ENCODE measurements at places on chromosomes 7 and 10. TPM values are rescaled to one million over a fixed set of nuclear protein-coding genes. Genes with fewer than 3 reads are reported as not detected.

DNA sequence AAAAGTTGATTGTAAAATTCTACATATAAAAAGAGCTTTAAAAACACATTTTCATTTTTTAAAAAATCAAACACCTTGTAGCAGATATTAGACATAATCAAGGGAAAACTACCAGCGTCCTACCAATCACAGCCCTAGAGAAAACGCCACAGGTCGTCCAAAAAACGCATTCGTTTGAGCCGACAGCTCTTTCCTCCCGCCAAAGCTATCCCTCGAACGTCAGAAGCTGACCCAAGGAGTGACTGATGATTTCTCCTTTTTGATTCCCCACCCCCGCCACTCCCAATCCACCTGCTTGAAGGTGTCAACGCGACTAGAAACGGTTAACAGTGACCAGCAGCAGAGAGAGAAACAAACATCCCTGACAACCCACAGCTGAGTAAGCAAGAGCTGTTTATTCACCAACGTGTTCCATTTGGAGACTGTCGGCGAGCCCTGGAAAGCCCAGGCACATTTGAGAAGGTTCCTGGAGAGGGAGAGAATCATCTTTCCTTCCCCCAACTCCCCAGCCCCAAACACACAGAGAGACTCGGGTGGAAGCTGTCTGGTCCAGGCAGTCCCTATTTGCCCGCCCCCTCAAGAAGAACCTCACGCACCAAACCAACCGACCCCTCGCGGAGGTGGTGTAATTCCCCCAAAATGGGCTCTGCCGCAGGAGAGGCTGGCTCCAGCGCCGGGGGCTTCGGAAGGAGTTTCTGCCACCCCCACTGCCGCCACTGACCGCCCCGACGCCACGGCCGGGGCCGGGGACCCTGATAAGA is 622 bp downstream of the CPEB3 start:
- peak; percentile 60 for DNase-seq

DNA sequence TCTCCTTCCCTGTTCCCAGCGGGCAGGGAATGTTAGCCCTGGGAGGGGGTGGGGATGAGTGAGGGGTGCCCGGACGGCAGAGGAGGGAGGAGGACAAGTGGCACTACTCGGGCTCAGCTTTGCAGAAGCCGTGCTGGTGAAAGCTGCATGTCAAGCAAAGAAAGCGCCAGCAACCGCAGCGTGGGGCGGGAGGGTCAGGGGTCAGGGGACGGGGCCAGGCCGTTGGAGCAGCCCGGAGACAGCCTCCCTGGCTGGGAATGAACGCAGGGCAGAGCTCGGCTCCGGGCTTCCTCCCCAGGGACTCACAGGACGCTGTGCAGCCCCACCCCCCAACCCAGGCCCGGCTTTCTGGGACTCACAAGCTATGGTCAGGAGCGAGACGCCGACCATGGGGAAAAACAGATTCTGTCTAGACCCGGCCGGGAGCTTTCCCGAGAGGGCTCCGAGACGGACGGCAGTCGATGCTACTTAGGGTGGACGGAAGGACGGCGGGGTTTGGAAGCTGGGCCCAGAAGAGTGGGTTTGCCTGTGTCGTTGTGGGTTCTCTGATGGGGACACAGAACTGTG is 113.4 kb downstream of the VIPR2 start:
- no peak for DNase-seq

- no peak for DNase-seq
Observed at GRCh38 chr10:78859769-78860168, 209.0 kb upstream of the ZMIZ1 start.

- DNase-seq: peak; percentile 48
Observed at GRCh38 chr7:90262438-90262837, 17.5 kb downstream of the CFAP69 start.

DNA sequence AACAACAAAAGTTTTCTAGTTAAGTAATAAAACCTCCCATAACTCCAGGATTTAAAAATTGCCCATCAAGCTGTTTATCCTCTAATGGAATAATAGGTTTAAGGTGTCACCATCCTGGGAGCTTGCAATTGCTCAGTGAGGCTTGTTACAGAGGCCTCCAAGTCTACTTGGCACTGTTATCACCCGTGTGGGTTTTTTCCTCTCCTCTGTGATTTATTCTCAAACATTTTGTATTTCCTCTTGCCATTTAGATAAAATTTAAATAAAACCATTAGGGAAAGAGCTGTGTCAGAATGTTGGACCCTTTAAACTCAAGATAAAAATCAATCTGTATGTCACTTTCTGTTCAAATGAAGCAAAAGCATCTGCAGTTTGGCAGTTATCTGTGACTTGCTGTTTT is 202.6 kb downstream of the GALNT17 start:
- no peak for DNase-seq

DNA sequence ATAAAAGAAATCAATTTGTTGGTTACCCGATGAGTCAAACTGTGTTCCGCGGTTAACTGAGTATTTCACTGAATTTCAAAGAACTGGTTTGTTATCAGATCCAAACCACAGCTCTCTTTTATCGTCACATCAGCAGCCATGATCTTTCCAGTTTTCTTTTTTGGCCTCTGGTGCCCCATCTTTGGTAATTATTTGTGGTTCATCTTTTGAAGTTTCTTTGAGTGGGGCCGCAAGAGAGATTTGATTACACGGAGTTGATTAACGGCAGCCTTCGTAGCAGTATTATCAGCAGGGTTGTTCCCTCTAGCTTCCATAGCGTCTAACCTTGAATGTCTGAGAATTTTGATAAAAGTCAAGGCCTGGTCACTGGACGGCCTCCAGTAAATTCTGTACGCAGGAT is 154.9 kb upstream of the TNRC18 start:
- no peak for DNase-seq

GRCh38 chr7:159147246-159147645 is 2.6 kb upstream of the VIPR2 start:
- DNase-seq: no peak

Gene ADK
- total RNA-seq: 61.4 TPM

Gene AKR1D1
- total RNA-seq: not detected

Gene ZNF398
- 17.5 TPM for total RNA-seq

- no peak for DNase-seq
Observed at GRCh38 chr10:119138346-119139306, 26.9 kb downstream of the SFXN4 start.

Gene SORBS1
- 74.8 TPM for total RNA-seq

GRCh38 chr7:127091620-127092019 is 161.1 kb downstream of the GRM8 start:
- no peak for DNase-seq

DNA sequence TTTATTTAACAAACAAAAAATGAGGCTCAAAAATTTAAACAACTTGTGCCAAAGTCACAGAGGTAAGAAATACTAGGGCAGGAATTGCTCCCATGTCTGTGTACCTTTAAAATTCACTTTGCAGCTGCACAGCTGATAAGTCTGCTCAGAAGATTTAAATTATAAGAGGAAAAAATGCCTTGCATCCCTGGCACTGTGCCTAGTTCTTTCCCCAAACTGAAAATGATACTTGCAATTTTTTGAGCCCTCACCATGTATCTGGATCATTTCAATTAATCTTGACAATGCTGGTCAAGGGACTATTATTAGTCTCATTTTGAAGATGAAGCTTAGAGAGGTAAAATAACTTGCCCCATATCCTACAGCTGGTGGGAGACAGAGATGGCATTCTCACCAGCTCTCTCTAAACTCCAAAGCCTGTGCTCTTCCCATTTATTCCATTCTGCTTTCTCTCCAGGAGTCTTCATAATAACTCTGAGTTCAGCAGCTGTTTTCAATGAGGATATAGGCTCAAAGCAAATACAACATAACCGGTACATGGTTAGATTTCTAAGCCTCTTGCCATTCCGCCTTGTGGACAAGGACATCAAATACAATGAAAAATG is 350.5 kb upstream of the LRRTM3 start:
- DNase-seq: peak; percentile 29

DNA sequence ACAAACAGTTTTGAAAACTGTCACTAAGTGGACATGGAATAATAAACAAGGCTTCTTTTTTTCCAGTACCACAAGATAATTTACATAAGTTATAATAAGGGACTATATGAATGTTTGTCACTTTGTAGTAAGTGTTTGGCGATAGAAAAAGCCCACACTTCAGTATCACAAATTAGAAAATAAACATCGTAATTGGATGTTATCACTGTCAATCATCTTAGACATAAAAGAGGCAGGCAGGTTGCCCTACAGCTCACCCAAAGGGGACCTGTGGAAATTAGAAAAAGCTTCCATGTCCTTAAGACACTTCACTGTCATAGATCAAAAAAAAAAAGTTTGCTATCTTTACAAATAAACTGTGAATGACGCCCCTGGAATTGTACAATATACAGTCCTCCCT is 3.6 kb upstream of the NOC3L start:
- DNase-seq: no peak

Gene RNF32
- total RNA-seq: 0.92 TPM

DNA sequence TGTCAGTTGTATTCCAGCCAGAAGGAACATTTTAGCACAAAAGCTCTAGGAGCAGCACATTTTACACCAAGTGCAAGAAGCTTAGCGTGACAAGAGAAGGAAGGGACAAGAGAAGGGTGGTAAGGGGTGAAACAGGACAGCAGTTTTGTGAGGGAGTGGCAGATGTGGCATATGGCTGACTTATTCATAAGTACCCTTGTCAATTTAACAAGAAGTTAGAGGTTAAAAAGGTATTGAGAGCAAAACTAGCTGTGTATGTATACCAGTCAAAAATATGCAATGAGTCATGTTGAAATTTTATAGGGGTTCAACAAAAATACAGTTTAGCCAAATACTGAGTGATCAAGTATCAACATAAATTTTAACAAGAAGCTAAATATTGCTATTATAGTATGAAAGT is 561.5 kb upstream of the POT1 start:
- DNase-seq: no peak

DNA sequence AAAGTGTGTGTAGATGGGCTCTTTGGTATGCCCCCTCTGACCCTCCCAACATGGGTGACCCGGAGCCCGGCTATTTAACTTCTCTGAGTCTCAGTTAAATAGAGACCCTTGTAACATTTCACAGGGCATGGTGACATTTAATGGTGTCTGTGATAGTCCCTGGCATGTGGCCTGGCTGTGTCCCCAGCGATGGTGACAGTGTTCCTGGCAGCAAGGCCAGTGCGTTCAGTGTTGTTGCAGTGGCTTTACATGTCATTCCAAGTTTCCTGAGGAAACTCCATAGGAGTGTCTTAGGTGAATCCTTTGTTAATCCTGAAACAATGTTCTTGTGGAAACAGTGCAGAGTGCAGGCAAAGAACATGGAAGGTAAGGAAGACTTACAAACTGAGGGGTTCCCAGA is 137.0 kb downstream of the RAMP3 start:
- DNase-seq: no peak

GRCh38 chr7:32250471-32251260 is 180.5 kb upstream of the PDE1C start:
- peak; percentile 17 for DNase-seq

DNA sequence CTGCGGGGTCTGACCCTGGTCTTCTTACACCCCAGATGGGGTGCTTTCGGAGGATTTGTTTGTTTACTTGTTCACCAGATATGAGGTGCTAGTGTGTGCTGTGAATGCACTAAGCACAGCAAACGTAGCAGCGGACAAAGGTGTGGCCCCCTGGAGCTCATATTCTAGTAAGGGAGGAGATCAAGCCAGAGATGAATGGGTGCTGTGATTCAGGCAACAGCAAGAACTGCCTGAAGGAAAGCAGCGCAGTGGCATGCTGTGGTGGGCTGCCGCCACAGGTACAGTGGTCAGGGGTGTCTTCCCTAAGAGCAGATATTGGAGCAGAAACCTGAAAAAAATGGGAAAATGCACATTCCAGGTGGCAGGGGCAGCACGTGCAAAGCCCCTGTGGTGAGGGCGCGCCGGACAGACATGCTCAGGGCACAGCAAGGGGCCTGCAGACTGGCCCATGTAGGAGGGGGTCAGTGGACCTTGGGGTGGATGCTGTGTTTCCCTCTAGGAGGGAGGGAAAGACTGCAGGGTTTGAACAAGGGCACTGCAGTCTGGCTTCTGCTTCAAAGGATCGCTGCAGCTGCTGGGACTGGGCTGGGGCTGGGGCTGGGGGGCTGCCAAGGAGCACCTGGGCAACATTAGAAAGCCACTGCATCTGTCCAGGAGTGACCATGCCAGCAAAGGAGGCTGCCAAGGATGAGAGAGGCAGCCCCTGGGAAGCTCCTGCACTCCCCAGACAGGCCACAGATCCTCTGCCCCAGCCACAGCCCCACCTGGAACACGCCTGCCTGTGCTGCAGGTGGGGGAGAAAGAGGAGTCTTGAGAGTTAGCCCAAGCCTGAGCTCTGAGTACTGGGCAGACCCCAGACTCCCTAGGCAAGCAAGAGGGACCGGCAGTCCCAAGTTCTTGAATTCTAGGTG is 927 bp upstream of the DEPP1 start:
- no peak for DNase-seq

- peak; percentile 97 for DNase-seq
Observed at GRCh38 chr10:31749981-31750840, 178.4 kb downstream of the ARHGAP12 start.

DNA sequence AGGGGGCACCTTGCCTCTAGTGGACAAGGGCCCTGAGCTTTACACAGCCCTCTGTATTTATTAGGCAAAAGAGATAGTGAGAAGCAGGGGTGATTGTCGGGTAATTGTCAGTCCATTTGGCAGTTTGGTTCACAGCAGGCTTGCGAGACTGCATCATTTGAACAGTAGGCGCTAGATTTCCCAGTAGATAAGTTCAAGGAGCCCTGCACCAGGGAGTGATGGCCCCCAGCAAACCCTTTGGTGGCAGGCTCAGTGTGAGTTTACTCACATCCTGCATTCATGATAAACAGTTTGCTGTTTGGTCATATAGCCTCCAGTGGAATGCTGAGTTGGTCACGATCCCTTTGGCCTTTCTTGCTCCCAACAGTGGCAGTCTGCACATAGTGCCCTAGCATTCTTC is 59.4 kb downstream of the MARCHF5 start:
- DNase-seq: no peak

DNA sequence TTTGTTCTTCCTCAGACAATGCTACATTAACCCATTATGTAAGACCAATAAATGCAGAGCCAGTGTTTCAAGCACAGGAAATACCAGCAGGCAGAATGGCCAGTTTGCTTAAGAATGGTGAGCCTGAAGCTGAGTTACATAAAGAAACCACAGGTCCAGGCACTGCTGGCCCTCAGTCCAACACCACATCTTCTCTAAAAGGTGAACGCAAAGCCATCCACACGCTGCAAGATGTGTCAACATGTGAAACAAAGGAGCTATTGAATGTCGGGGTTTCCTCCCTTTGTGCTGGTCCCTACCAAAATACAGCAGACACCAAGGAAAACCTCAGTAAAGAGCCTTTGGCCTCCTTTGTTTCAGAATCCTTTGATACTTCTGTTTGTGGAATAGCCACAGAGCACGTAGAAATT is 63.8 kb downstream of the TASOR2 start:
- no peak for DNase-seq

Gene NEBL
- total RNA-seq: 26.2 TPM

DNA sequence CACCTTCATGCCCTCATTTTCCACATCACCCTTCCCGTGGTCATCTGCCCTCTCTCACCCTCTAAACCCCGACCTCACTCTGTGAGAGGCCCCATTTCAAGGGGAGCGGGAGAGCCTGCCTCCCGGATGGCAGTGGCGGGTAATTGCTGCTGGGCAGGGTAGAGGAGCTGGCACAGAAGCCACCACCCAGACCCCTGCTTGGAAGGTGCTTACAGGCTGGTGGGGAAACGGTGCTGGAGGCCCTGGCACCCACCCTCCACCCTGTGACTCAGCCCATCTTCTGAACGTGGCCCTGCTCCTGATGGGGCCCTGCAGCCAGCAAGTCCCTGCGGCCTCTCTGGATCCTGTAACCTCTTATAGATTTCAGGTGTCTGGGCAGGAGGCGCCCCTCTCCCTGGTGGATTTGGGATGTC is 10.6 kb upstream of the PWWP2B start:
- DNase-seq: no peak
